ENCODE measurements at places on chromosomes 7 and 10. TPM values are rescaled to one million over a fixed set of nuclear protein-coding genes. Genes with fewer than 3 reads are reported as not detected.

Gene SSC4D
- total RNA-seq: 0.81 TPM

Gene UCN3
- total RNA-seq: not detected

Gene ATOH7
- total RNA-seq: 0.27 TPM

GRCh38 chr7:121603886-121604285, 207.8 kb upstream of the FAM3C start:
- no peak for DNase-seq

GRCh38 chr7:134686786-134687185, 40.1 kb downstream of the BPGM start:
- no peak for DNase-seq
